Tibial nerve (tissue), 4 donors: ENCODE measurements at places on chromosomes 3 and 15. TPM values are rescaled to one million over a fixed set of nuclear protein-coding genes. Genes with fewer than 3 reads are reported as not detected.

- no peak for DNase-seq
Measured at GRCh38 chr3:33889394-33890039, 91.1 kb downstream of the PDCD6IP start.

DNA sequence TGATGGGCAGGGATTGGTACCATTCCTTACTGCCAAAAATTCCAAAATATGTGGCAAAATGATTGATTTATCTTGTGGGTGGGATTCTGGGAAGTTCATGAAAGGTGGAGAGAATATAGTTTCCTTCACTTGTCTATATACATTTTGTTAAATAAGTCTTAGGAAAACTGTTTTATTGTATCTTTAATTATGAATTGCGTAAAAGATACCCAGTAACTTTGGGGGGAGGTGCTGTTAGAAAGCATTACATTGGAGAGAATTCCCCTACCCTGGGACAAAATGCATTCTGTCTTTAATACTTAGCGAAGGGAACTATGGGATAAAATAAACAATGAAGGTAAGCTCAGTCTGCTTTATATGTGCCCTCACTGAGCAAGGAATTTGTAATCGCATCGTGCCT, 4.6 kb downstream of the SETD5 start:
- no peak for DNase-seq

FEZF2 gene
- total RNA-seq = not detected

- no peak for DNase-seq
Measured at GRCh38 chr3:138314751-138315150, 14.9 kb downstream of the NME9 start.

DNA sequence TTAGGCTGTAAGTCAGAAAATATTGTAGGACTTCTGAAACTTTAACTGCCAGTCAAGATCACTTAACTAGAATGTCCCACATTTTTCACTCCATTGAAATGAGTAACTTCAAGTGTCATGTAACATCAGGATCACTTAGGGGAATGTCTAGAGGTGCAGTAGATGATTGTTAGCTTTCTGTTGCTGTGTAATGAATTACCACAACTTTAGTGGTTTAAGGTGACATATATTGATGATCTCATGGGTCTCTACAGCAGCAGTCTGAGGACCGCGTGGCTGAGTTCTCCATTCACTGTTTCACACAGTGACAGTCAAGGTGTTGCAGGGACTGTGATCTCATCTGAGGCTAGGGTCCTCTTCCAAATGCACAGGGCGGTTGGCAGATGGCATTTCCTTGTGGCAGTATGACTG, 82.7 kb downstream of the SLC25A26 start:
- no peak for DNase-seq

GRCh38 chr3:186986406-186986805, 56.1 kb downstream of the ST6GAL1 start:
- no peak for DNase-seq

PLA2G4E gene
- not detected for total RNA-seq

- no peak for DNase-seq
Measured at GRCh38 chr3:99602183-99602582, 36.2 kb upstream of the COL8A1 start.

GRCh38 chr15:59862191-59863155, 141.6 kb upstream of the FOXB1 start:
- no peak for DNase-seq

GP9 gene
- total RNA-seq = not detected

DLEC1 gene
- total RNA-seq = 3.7 TPM

DNA sequence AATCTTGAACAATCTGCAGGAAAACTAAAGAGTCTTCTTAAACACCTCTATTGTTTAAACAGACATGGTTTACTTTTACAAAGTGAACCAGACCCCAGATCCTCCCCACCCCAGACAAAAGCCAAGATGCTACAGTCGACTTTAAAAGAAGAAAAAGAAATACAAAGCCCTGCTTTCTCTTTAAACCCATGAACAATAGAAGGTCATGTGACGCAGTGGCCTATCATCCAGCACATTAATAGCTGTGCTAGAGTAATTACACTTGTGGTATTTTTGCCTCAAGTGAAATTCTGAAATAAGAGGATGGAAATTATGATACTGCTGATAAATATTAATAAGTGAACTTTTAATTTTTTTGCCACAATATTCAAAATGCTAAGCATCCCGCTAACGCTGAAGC, 613.4 kb downstream of the FOXP1 start:
- DNase-seq = no peak

DNA sequence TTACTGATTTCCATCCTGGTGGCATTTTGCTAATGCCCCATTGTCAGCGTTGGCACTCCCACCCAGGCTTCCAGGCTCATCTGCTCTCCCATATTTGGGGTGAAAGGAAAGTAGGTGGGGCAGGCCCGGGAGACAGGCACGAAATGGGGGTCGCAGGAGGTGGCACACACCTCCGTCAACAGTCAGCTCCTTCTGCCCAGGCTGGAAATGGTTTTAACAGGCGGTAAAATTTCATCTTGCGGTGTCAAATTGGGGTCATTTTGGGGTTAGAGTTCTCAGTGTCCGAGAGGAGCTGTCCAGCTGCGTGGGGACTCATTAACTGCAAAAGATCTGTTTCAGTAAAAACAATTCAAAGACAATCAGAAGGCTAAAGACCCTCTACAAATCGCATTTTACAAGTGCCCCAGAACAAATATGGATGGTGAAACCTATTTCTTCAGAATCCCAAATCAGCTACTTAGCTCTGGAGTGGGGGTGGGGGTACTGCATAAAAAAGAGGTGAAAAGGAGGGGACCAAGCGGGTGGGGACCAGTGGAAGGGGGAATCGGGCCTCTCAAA, 4.2 kb upstream of the MEIS2 start:
- DNase-seq = no peak

CPNE9 gene
- not detected for total RNA-seq

DNA sequence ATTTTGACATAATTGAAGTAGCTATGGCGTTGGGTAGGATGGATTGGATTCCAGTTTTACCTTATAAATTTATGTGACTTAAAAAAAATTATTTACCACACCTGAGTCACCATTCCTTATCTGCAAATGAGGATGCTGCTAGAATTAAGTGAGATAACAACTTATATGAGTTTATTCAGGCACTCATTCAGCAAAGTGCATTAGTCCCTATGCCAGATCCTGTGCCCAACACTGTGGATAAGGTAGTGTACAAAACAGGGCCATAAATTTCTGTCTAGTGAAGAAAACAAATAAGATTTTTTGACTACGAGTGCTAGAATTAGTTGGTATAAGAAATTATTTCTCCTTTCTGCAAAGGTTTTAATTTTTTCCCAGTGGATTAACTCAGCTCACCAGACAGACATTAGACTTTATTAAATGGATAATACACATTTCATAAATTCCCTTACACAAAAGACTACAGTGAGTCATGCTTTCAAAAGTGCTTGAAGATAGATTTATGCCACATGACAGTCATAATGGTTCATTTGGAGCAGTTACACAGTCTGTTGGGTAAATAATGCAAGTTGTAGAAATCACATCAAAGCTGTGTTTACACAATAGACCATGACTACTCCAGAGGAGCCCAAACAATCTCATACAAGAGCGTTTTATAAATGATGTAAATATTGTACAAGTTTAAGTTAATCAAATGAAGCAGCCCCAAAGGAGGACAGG, 129.9 kb upstream of the TGFBR2 start:
- DNase-seq = no peak
